ENCODE measurements at places on chromosomes 7 and 10. TPM values are rescaled to one million over a fixed set of nuclear protein-coding genes. Genes with fewer than 3 reads are reported as not detected.

Gene SPDYE6
- not detected for total RNA-seq

Gene AEBP1
- 50.1 TPM for total RNA-seq

DNA sequence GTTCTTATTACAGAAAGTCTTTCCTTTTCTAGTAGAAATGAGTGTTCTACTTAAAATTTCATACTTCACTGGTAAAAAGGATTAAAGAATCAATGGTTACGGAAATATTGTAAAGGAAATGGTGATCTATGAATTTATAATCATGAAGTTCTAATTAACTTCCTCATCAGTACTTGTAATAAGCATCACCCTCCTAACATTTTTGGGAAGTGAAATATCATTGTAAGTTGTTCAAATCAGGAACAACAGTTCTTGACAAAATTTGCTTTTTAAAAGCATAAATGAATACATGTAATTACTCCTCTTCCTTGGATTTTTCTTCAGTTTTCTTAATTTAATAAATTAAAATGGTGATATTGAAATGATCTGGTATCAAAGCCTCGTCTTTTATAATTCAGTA lies 5.6 kb upstream of the PCGF5 start:
- no peak overlapping the region for H3K4me3 ChIP-seq
- H3K4me1 ChIP-seq, result peaks cover 4% of the 10 kb centered on the region
- no peaks in the 10 kb centered on the region for H3K27me3 ChIP-seq
- DNase-seq, result no peak

DNA sequence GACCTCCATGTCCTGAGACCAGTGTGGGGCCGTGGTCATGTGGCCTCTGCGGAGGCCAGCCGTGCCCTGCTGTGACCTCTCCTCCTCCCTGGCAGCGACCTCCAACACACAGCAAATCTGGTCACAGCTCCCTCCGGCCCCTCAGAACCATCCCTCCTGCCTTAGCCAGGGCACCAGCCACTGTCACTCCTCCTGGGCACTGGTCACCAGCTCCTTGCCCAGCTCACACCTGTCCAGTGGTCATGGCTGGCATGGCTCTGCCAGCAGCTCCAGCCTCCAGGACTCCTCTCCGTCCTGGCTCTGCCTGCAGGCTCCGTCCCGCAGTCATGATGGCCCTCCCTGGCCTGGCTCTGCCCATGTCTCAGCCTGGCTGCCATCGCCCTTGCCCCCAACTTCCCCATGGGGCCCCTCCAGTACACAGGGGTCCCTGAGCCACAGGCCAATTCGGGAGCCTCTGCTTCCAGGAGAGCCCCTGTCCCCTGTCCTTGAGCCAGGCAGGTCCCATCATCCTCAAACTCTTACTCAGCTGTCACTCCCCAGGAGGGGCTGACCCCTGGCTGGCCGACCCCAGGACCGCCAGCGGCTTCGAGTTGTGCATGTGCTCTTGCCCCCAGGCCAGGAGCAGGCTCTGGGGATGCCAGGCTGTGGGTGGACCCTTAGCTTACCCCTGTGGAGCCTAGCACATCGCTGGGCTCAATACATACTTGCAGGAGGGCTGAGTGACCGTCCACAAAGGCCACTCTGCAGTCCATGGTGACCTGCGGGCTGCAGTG lies 92.5 kb downstream of the TCERG1L start:
- H3K4me3 ChIP-seq, result no peak overlapping the region
- DNase-seq, result no peak
- no peaks in the 10 kb centered on the region for H3K27me3 ChIP-seq
- H3K4me1 ChIP-seq, result no peaks in the 10 kb centered on the region

DNA sequence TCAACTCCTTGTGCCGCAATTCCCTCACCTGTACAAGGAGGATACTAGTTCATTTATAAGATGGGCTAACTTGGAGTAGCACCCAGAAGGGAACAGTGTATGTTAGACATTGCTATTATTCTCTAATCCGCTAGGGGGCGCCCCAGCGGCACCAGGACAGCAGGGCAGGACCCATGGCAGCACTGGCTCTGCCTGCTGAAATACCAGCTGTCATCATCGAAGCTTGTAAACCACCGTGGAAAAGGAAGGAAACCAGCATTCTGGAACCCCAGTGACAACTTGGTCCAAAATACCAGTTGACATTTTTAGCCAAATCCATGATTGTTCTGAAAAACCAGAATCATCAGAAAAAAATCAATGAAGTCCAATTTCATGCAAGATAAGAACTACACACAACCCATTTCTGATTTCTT lies 134.4 kb downstream of the ITGA8 start:
- H3K27ac ChIP-seq, result no peak overlapping the region
- no peaks in the 10 kb centered on the region for H3K4me1 ChIP-seq
- peak; percentile 19 for DNase-seq
- H3K36me3 ChIP-seq, result no peaks in the 10 kb centered on the region
- no peak overlapping the region for H3K4me3 ChIP-seq

GRCh38 chr7:24354456-24354855 lies 70.5 kb downstream of the NPY start:
- no peaks in the 10 kb centered on the region for H3K4me1 ChIP-seq
- H3K27me3 ChIP-seq, result no peaks in the 10 kb centered on the region
- H3K4me3 ChIP-seq, result no peak overlapping the region
- no peaks in the 10 kb centered on the region for H3K36me3 ChIP-seq
- H3K27ac ChIP-seq, result no peak overlapping the region

- H3K36me3 ChIP-seq, result peaks cover 6% of the 10 kb centered on the region
- no peak within 1 kb of the TSS for H3K27ac ChIP-seq
- DNase-seq, result peak; percentile 45
- H3K4me3 ChIP-seq, result no peak within 1 kb of the TSS
- no peaks in the 10 kb centered on the region for H3K27me3 ChIP-seq
- H3K4me1 ChIP-seq, result peaks cover 13% of the 10 kb centered on the region
Measured at GRCh38 chr10:100519311-100520051, at the start of gene SEC31B. TSS of gene SEC31B (minus strand) at chr10:100519861. CDS start at chr10:100516952, 2,909 bp downstream.

DNA sequence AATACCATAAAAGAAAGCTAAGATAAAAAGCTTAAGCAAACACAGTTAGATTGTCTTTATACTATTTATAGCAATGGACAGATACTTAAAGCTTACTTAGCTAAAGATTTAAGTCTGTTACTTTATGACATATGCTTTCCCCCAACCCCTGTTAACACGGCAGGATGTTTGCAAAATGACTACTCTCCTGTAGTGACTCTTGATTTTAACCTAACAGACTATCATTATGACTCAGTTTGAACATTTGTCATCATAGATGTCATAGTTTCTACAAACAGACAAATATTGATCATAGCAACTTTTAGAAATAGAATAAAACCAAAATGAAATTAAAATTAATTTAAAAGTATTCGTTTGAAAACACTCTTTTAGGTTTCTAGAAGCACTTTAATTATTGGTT lies 7.8 kb upstream of the COMMD3 start:
- H3K4me3 ChIP-seq, result no peak overlapping the region
- H3K27ac ChIP-seq, result no peak overlapping the region
- H3K36me3 ChIP-seq, result no peaks in the 10 kb centered on the region
- no peaks in the 10 kb centered on the region for H3K4me1 ChIP-seq

DNA sequence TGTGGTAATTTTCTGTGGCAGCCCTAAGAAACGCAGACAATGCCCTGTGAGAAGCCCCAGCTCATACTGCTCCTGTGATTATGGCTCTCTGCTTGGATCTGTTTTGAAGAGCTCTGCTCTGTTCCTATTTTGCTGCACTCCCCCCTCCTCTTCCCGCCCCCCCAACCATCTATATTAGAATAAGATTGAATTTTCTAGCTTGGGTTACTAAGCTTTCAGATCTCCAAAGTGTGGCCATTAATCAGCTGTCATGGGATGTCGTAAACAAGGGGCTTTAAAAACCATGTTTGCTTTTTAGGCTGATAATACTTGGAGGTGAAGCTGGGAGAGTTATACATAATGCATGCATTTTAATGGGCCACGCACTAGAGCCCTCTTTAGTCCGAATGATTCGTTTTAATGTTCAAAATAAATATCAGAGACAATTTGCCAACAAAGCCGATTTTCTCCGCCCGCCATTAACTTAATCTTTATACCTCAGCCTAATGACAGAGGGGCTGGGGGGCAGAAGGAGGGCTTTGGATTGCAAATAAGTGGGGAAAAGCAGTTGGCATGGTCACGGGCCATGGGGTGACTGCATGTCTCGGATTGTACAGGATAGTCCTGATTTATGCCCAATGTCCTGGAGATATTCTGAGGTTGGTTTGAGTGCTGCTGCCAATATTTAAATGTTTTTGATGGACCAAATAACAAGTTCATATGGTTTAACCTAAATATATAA lies 165.5 kb downstream of the RPS24 start:
- H3K4me3 ChIP-seq, result no peak overlapping the region
- no peaks in the 10 kb centered on the region for H3K36me3 ChIP-seq
- peaks cover 1% of the 10 kb centered on the region for H3K4me1 ChIP-seq

Data from thyroid gland (tissue), 4 donors.